Activated CD8-positive, alpha-beta T cell treated with anti-CD3 and anti-CD28 coated beads for 36 hours (primary cell): ENCODE measurements at places on chromosomes 5 and 9. TPM values are rescaled to one million over a fixed set of nuclear protein-coding genes. Genes with fewer than 3 reads are reported as not detected.

- no peak overlapping the region for H3K4me3 ChIP-seq
- H3K27ac ChIP-seq, result no peak overlapping the region
- no peaks in the 10 kb centered on the region for H3K36me3 ChIP-seq
- no peaks in the 10 kb centered on the region for H3K4me1 ChIP-seq
- DNase-seq, result peak; percentile 53
- H3K27me3 ChIP-seq, result peaks cover 33% of the 10 kb centered on the region
Observed at GRCh38 chr5:112691758-112692157, 45.9 kb upstream of the APC start.

DNA sequence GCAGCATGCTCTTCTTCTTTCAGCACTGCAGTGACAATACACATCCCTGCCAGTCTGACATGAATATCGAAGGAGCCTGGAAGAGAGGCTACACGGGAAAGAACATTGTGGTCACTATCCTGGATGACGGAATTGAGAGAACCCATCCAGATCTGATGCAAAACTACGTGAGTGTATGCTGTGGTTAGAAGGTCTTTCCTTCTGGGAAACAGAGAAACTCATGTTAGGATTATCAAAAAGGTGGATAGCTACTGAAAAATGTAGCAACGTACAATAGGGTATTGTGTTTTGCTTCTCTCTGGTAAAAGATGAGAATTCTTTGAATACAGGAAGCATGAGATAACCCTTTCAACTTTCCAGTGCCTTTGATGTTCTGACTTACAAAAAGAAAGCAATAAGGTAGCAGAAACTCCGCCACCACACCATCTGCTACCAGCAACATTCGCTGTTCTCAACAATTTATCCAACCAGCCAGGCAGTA, 133.3 kb downstream of the PCSK5 start:
- H3K27ac ChIP-seq, result peak overlapping the region; percentile 77
- peaks cover 7% of the 10 kb centered on the region for H3K36me3 ChIP-seq
- peak; percentile 68 for DNase-seq
- H3K4me3 ChIP-seq, result peak overlapping the region; percentile 65
- peaks cover 86% of the 10 kb centered on the region for H3K4me1 ChIP-seq

GRCh38 chr5:142095035-142095434, 13.5 kb upstream of the NDFIP1 start:
- DNase-seq, result peak; percentile 79
- H3K4me1 ChIP-seq, result peaks cover 79% of the 10 kb centered on the region
- H3K27ac ChIP-seq, result peak overlapping the region; percentile 93
- no peaks in the 10 kb centered on the region for H3K27me3 ChIP-seq

Gene ZNF883
- total RNA-seq, result 1.6 TPM

Gene SPRY4
- total RNA-seq, result 0.90 TPM

Gene OSMR
- total RNA-seq, result not detected

DNA sequence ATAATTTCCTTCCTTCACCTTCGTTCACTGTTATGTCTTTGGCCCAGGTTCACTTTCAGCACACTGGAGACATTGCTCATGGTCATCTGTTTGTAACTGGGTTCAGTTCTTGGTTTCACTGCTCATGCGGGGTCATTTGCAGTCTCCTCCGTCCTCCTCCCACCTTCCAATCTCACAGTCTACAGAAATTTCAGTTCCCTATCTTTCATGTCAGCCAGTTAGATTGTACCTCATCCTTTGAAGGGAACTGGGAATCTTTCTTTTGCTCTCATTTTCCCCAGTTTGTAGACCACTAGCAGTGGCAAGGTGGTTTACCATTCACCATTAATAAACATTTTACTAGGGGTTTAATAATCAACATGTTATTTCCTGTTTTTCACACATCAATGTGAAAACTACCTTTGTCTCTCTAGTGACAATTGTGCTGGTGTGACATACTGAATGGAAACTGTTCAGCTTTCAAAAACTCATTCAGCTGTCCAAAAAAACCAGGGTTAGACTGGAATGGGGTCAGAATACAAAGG, 100.9 kb upstream of the IL6ST start:
- peak overlapping the region; percentile 62 for H3K27ac ChIP-seq
- H3K4me1 ChIP-seq, result peaks cover 64% of the 10 kb centered on the region
- peaks cover 1% of the 10 kb centered on the region for H3K36me3 ChIP-seq
- no peaks in the 10 kb centered on the region for H3K27me3 ChIP-seq

- no peak overlapping the region for H3K4me3 ChIP-seq
- DNase-seq, result no peak
- H3K27me3 ChIP-seq, result peaks cover 21% of the 10 kb centered on the region
- no peak overlapping the region for H3K27ac ChIP-seq
- no peaks in the 10 kb centered on the region for H3K36me3 ChIP-seq
Observed at GRCh38 chr9:107226421-107226820, 56.7 kb upstream of the RAD23B start.

Gene ZNF474
- total RNA-seq, result not detected

DNA sequence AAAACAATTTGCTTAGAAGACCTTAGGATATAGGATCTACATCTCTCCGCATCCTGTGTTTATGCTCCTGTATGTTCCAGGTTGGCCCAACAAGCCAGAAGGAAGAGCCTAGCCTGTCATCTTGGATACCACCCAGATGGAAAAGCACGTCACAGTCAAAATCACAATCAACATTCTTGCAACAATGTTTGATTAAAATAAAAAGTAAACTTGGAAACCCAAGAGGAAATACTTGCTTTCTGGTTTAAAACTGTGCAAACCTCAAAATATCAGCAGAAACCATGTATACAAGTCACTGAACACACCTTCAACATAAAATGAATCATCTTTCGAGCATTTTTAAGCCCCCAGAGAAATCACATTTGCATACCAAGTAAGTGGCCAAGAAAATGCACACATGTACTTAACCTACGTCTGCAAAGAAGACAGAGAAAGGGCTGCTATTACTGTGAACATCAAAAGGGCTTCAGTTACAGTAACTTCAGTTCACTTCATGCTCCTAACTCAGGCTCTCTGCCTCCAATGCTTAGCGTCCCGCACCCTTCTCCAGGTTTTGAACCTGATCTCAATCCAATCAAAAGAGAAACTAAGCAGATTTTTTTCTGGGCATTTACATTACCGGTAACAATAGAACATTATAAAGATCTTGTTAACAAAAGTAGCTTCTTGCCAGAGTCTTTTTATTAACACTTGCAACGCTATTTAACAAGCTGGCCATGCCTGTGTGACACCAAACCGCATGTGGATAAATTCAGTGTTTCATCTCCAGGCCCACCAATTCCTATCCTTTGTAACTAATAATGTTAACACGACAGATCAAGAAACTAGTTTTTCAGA, 1.3 kb downstream of the ENC1 start:
- H3K4me1 ChIP-seq, result peaks cover 30% of the 10 kb centered on the region
- peaks cover 37% of the 10 kb centered on the region for H3K27me3 ChIP-seq
- H3K4me3 ChIP-seq, result peak overlapping the region; percentile 74
- no peaks in the 10 kb centered on the region for H3K36me3 ChIP-seq

GRCh38 chr5:17828681-17829080, 194.4 kb downstream of the TAF11L14 start:
- H3K27ac ChIP-seq, result no peak overlapping the region
- H3K27me3 ChIP-seq, result no peaks in the 10 kb centered on the region
- no peak overlapping the region for H3K4me3 ChIP-seq
- no peak for DNase-seq
